ENCODE measurements at places on chromosomes 16 and 17.

DNA sequence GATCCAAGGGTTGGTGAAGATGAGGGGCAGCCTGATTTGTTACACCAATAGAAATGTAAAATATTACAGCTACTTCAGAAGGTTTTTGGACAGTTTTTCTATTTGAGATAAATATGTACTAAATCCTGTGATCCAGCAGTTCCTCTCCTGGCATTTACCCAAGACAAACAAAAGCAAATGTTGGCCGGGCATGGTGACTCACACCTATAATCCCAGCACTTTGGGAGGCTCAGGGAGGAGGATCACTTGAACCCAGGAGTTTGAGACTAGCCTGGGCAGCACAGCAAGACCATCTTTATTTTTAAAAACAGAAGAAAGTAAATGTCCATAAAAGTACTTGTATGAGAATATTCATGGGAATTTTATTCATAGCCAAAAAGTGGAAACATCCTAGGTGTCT, 64.8 kb upstream of the MRC2 start:
- DNase-seq = no peak

- no peak for DNase-seq
Measured at GRCh38 chr16:52861614-52862022, 191.1 kb downstream of the CHD9NB start.

DNA sequence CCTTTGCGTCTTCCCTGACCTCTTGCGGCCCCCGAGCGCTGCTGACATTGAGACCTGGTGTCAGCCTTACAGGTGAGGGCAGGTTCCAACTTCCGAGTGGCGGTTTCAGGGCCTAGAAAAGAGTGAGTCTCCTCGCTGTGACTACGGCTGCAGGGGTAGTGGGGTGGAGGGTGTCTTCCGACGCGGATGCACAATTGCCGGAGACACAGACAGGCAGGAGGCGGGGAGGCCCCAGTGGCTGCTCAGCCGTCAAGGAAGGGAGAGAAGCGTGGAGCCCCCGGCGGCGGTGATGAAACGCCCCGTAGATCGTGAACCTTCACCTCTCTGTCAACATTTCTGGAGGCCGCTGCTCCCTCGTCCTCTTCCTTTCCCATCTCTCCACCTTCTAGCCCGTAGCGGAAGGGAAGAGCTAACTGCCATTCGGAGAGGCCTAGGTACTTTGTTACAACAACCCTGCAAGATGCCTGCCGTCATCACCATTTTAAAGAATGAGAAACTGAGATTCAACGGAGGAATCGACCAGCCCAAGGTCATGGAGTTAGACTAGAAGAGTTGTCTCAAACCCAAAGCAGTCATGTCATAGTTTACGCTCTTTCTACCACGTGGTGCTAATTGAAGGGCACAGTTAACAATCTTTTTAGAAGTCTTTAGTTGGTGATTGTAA, 485 bp downstream of the DNAJA3 start:
- no peak for DNase-seq

DNA sequence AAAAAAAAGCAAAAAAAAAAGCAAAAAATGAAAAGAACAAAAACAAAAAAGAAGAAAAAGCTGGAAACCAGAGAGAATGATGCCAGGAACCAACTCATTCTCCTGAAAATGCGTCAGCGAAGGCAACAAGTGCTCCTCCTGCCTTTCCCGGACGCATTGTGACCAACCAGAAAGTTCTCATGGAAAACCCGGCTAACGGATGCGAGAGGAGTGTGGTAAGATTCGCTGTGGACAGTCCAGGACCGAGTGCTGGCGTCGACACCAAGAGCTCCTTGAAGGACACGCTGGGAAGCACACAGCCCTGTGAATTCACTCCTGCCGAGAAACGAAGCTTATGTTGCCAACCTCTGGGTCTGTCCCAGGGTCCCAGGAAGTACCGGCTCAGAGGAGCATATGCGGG, 43.4 kb downstream of the METRNL start:
- no peak for DNase-seq

- DNase-seq = peak; percentile 6
Measured at GRCh38 chr16:3889059-3889458, 8.5 kb upstream of the CREBBP start.

GRCh38 chr17:404703-405102, 52.1 kb upstream of the RPH3AL start:
- DNase-seq = no peak

- peak; percentile 81 for DNase-seq
Measured at GRCh38 chr17:8409966-8410882, 12.6 kb upstream of the RNF222 start.

DNA sequence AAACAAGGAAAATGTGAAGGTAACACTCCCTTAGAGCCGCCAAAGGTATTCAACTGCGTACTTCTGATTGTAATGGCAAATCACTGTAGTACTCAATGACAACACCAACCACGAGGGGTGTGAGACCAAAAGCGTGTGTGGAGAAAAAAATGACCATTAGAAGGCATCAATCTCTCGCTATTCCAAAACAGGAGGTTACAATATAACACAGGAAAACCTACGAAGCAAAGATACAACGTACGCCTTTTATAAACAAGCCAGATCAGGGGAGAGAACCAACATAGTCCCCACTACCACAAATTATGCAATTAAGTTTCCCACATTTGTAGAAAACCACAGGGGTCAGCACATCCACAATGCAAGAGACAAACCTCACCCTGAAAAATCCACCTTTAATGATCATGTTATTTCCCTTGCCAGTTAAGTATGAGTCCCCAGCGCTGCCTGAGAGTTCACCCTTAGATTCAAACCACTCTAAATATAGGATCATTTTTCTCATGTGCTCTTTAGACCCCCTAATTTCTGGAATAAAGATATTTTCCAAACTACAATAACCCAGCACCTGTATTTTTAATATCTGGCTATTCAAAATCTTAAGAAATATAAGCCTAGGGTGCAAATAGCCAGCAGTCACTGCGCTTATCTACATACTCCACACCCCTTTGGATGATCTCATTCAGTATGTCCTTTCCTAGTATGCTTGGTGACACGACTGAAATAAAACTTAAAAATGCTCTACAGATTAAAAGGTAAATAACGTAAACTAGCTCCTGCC, 12.4 kb downstream of the TEX14 start:
- no peak for DNase-seq

GRCh38 chr17:77733576-77734296, 224.8 kb upstream of the TNRC6C start:
- peak; percentile 7 for DNase-seq

GRCh38 chr16:694863-695354, 4.7 kb upstream of the WDR24 start:
- no peak for DNase-seq

DNA sequence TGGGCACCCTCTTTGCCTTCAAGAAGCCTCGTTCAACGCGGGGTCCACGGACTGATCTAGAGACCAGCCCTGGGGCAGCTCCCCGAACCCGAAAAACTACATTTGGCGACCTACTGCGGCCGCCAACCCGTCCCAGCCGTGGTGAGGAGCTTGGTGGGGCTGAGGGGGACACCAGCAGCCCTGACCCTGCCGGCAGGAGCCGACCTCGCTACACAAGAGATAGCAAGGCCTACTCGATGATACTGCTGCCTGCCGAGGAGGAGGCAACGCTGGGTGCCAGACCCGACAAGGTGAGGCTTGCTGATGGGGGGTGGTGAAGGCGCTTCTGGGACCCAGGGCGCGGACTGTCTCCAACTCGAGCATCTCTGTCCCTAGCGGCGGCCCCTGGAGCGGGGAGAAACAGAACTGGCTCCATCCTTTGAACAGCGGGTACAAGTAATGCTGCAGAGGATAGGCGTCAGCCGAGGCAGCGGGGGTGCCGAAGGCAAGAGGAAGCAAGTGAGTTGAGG, 5.6 kb downstream of the ACD start:
- DNase-seq = no peak

GRCh38 chr16:79287424-79287917, 313.1 kb downstream of the MAF start:
- DNase-seq = no peak

DNA sequence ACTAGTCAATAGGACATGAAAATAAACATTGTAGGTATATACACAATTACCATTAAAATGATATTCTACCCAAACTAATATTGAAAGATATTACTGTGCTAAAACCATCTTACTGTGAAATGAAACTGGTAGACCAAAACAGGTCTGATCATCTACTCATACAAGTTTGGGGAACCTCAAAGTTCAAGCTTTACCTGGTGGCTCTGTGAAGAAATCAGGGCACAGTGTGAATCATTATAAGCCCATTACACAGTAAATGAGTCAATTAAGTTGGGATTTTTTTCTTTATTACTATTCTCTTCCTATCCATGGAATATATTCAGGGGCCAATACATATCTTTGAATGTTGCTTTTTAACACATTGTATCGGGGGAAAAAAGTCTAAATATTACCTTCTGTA, 57.1 kb downstream of the HELZ start:
- no peak for DNase-seq

DNA sequence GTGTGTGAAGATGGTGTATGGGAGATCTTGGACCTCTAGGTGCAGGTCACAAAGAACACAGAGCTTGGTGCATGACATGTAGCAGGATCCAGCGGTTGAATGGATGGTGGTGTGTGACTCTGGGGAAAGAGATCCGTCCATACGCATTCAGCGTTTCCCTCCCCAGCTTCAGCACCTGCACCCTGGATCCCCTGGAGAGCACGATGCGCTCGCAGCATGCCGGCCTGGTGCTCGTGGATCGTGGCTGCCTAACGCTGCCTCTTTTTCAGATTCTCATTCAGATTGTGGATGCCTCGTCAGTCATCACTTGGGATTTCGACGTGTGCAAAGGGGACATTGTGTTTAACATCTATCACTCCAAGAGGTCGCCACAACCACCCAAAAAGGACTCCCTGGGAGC, 70.9 kb downstream of the SEC14L1 start:
- DNase-seq = no peak

DNA sequence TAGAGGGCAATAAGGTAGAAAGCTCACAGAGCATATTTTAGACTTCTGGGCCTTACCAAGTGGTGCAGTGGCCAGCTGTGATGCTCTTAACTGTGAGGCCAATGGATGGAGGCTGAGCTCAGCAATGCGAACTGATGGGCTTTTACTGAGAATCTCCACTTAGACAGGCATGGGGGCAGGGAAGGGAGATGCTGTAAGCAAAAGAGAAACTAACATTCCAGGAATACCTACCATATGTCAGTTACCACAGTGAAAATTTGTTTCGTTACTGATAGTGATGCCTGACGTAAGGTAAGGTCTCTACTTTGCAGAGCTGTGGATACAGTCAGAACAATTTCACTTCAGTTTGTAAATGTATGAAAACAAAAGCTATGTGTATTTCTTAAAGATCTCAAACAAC, 250.6 kb upstream of the ZFHX3 start:
- no peak for DNase-seq

DNA sequence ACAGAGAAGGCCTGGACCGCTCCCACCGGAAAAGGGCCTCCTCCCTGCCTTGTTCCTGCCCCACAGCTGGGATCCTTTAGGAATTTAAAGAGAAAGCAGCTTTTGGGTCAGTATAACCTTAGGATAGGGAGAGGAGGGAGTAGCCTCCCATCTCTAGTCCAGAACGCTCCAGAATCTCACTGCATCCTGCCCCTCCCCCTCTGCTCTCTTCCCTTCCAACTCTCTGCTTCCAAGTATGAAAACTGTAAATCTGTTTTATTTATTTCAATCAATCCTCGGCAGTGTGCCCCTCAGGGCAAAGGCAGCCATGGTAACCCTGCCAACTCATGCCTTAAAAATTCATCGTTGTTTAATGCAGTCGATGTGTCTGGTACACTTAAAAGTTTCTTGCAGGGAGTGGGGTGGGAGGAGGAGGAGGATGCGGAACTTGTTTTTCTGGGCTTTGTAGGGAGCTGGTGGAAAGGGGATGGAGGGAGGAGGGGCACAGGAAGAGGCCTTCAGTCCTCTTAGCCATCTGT, 21.2 kb upstream of the MTSS2 start:
- DNase-seq = no peak

DNA sequence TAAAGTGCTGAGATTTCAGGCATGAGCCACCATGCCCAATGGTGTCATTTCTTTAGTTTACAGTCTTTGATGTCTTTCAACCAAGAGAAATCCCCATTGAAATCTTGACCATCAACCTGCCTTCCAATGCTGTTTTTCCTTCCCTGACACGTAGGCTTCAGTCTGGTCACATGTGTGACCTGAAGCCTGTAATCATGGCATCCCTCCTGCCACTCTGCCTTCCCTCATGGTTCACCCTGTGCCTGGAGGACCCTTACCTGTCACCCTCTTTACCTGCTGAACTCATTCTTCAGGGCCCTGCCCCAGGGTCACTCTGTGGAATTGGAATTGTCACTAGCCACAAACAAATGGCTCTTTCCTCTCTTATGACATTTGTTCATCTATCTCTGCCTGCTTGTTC, 18.1 kb upstream of the ARHGAP23 start:
- DNase-seq = no peak

DNA sequence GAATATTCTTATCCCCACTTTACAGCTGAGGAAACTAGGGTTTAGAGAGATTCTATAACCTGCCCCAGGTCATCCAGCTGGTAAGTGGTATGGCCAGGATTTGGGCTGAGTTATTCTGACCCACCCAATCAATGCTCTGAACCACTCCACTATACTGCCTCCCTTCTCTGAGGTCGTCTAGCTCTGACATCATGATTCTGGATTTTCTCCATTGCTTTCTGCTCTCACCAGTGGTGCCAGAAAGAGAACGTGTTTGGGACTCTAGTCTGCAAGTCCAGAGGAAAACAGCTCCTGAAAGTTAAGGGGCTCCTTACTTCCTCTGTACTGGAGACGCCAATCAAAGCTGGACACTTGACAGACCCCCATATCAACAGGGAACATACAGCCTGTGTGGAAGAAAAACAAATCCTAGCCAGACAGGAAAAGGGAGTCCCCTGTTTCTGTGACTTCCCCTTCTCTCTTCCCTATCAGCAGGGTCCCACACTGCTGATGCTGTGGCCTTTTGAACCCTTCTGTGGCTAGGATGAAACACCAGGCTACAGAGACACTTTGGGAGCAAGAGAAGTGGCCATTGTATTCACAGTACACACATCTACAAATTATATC, 6.0 kb upstream of the EZH1 start:
- DNase-seq = no peak

DNA sequence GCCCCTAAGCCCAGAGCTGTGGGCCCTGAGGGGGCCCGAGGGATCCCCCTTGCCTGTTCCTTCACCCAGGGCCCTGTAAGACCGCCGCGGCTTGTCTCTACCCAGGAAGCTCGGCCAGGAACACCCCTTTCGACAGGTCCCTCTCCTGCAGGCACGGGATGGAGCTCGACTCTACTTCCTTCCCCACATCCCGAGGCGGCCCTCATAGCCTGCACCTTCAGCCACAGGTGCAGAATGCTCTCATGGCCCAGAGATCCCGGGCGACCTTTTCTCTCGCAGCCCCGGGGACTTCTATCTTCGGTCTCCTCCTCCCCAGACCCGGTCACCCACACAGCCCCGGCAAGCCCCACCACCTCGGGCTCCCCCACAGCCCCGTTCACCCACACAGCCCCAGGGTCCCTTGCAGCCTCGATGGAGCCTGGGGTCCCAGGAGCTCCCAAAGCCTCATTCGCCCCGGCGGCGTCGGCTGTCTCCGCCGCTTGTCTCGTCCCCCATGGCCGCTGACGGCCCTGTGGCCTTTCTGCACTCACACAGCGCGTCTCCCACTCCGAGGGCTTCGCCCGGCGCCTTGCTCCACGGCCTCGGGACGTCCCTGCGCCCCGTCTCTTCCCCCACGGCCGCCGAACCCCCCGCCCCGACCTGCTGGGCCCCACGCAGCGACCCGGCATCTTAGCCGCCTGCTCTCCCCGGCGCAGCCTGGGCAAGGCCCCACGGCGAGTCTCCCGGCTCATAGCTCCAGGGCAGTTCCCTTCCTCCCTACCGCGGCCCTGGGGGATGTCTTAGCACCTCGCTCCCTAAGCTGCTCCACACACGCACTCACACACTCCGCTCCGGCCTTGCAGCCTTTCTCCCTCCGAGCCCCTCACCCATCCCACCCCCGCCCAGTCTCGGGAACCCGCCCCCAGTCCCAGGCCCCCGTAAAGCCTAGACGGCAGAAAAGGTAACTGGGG, 650 bp downstream of the KIAA0753 start:
- DNase-seq = no peak
